ENCODE measurements at places on chromosomes 3 and 15.

DNA sequence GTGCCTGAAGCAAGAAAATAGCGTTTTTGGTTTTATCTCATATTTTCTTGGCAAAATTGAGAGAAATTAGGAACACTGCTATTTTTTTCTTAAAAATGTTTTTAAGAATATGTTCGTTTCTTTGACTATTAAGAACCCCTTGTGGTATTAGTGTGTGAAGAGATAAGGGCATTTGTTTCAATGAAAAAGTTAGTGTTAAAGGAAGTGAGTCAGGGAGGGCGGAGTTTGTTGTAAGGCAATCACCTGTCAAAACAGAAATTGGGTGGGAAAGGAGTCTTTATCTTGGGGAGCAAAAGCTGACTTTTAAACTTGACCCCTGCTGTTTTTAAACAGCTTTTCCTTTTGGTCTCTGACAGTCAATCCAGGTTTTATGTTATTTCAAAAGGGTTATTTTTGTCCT lies 4.2 kb downstream of the RAP2B start:
- no peak for DNase-seq

DNA sequence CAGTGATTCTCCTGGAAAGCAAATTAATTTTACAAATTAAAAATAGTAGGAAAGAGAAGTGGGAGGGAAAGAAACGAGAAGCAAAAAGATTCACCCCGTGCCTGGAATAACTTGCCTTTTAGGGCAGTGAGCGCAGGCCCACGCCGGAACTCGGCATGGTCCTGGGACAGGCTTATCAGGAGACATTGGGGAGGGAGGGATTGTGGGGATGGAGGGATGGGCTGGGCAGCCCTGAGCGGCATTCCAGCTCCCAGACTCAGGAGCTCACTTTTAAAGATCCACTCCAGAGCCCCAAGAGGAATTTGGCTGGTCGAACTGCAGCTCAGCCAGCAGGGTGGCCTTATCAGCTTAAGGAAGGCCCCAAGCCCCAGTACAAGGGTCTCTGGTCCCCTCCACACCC lies 117.9 kb downstream of the ADCY5 start:
- no peak for DNase-seq

GRCh38 chr3:78728406-78729145 lies 1039.2 kb downstream of the ROBO1 start:
- no peak for DNase-seq

GRCh38 chr3:150970665-150971324 lies 1.7 kb downstream of the CLRN1 start:
- no peak for DNase-seq

- DNase-seq: no peak
Observed at GRCh38 chr3:118226206-118226605, 808.4 kb downstream of the IGSF11 start.

GRCh38 chr3:190017521-190018288 lies 103.0 kb downstream of the P3H2 start:
- no peak for DNase-seq
